Activated gamma-delta T cell (primary cell): ENCODE measurements at places on chromosomes 3 and 15.

- no peak for DNase-seq
Observed at GRCh38 chr3:191637611-191638010, 176.6 kb downstream of the PYDC2 start.

DNA sequence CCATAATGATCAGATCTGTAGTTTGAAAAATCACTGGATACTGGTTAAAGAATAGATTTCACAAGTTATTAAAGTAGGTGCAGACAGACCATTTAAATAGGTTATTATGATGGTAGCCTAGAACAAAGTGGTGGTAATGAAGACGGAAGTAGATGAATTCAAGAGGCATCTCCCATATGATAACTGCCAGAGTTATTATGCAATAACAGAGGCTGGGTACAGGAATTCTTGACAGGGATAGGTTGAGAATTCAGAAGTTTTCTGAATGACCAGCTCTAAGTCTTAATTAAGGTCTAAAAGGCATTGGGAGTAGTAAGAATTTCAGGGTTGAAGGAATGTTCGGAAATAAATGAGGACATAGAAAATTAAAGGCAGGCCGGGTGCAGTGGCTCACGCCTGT lies 108.9 kb downstream of the PEAK1 start:
- no peak for DNase-seq

- no peak for DNase-seq
Observed at GRCh38 chr15:60894347-60894746, 334.8 kb downstream of the RORA start.

GRCh38 chr15:41966920-41967465 lies 5.4 kb downstream of the EHD4 start:
- no peak for DNase-seq

DNA sequence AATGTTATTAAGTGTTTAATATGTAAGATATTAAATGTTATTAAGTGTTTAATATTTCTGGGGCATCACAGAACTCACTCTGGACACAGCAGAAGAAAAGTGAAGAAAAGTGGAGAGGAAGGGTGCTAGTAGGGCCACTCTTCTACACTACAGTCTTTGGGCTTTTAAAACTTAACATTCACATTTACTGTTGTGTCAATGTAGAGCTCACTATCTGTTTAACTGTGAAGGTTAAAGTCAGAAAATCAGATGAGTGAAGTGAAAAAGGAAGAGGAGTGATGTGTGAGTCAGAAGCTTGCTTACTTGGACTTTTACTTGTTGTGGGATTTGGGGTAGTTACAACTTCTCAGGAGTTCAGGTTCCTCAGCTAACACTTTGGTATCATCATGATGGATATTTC lies 145.3 kb upstream of the DNAJC19 start:
- no peak for DNase-seq

GRCh38 chr15:66865622-66866611 lies 163.9 kb downstream of the SMAD6 start:
- DNase-seq: no peak

- no peak for DNase-seq
Observed at GRCh38 chr3:169389925-169390253, 273.6 kb downstream of the MECOM start.

DNA sequence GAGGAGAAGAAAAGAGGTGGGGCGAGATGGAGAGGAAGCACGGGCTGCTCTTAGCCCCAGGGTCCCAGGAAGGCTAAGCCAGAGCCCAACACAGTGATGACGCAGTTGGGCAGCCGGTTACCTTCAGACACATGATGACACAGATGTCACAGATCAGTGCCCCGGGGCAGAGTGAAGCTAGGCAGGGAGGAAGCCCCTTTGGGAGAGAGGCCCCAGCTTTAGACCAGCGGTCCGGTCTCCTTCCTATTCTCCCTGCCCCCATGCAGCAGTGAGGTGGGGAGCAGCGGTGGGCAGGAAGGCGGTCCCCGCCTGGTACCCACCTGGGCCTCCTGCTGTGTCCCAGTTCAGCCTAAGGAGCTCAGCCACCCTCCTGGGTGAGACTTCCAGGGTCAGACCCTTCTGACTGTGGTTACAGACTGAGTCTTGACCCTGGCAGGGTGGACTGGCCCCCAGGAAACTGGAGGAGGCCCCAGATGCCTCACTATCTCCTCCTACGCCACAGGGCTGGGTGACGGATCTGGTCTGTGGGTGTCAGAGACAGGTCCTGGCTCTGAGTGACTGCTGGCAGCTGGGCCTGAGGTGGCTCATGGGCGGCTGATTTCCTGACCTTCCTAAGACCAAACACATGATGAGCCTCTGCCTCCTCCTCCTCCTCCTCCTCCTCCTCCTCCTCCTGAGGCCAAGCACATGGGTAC lies 38.8 kb upstream of the LINGO1 start:
- DNase-seq: no peak
